ENCODE measurements at places on chromosomes 6 and 20.

- DNase-seq = no peak
These were observed 31.6 kb downstream of the SPDEF start for GRCh38 chr6:34524499-34524898.

GRCh38 chr20:32429343-32429742 lies 71.2 kb downstream of the ASXL1 start:
- DNase-seq = no peak

- no peak for DNase-seq
These were observed 73.4 kb upstream of the RNF24 start for GRCh38 chr20:4088766-4089165.

DNA sequence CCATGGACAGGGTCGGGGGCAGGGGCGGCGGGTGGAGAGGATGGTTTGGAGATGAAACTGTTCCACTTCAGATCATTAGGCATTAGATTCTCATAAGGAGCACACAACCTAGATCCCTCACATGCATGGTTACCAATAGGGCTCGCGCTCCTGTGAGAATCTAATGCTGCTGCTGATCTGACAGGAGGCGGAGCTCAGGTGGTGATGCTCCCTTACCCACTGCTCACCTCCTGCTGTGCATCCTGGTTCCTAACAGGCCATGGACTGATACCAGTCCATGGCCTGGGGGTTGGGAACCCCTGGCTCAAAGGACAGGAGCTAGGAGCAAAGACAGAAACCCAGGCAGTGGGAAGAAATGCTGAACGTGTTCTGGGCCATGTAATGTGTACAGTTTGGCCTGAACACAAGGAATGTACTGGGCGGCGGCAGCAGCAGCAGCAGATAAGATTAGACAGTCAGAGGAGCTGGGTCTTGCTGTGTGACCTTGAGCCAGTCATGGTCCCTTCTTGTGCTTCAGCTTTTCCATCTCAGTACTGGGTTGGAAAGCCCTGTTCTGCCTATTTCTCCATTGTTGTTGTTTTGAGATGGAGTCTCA lies 4.7 kb upstream of the SPAG4 start:
- no peak for DNase-seq

- DNase-seq = no peak
These were observed 14.8 kb upstream of the VAPB start for GRCh38 chr20:58374027-58374850.

DNA sequence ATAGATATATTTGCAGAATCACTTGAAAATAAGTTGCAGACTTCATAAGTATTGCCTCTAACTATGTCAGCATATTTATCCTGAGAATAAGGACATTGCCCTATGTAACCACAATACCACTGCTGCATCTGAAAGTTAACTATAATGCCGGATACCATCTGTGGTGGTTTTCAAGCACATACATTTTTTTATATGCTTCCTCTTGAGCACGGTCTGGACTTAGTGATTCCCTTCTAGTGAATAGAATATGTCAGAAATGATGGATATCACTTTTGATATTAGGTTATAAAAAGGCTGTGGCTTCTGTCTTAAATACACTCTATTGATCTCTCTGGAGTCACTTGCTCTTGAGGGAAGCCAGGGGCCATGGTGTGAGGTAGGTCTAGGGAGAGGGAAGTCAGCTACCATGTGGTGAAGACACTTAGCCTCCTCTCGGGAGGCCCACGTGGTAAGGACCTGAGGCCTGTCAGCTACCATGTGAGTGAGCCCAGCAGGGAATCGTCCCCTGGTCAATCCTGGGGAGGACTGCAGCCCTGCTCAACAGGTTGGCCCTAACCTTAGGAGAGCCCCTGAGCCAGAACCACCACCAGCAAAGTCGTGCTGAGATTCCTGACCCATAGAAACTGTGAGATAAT lies 57.5 kb downstream of the CCDC170 start:
- no peak for DNase-seq

DNA sequence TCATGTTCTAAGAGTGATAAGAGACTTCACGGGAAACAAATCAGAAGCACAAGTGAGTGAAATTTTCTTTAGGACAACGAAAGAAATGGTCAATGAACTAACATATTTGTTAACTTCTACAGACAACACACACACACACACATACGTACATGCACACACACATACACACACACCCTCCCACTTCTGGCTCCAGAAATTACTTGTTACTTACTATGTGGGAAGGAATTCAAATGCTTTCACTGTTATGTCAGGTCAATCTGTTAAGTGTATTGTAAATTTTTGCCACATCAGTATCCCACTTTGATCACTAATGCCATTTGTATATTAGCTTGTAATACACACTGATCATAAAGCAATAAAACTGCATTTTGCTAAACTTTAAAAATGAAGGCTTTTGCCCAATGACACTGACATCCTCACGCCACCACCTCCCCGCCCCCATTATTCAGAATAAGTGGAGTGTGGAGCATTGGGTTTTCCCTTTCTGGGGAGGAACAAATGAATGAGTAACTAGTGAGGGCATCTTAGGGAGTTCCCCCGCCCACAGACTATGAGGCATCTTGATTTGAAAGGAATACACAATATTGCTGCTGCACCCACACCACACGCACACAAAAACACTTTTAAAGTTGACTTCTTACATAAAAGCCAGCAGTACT lies 76.2 kb downstream of the ATXN1 start:
- peak; percentile 77 for DNase-seq

DNA sequence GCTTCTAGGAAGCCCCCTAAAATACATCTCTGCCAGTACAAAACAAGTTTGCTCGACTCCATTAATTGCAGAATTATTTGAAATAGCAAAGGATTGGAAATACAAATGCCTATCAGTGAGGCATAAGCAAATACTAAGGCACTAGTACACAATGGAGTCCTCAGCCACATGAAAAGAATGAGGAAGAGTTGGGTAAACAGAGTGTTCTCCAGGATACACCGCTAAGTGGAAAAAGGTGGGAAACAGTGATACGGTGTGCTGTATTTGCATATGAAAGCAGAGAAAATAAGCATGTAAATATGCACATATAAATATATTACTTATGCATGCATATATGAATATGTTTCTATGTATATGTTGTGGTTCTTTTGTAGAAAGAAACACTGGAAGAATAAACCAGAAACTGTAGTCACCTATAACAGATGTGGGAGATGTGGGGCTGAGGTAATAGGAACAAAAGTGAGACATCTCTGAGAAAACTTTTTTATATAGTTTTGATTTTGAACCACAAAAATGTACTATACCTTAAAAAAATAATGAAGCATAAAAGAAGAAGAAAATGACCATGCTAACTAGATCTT lies 143.4 kb upstream of the MYLIP start:
- no peak for DNase-seq

DNA sequence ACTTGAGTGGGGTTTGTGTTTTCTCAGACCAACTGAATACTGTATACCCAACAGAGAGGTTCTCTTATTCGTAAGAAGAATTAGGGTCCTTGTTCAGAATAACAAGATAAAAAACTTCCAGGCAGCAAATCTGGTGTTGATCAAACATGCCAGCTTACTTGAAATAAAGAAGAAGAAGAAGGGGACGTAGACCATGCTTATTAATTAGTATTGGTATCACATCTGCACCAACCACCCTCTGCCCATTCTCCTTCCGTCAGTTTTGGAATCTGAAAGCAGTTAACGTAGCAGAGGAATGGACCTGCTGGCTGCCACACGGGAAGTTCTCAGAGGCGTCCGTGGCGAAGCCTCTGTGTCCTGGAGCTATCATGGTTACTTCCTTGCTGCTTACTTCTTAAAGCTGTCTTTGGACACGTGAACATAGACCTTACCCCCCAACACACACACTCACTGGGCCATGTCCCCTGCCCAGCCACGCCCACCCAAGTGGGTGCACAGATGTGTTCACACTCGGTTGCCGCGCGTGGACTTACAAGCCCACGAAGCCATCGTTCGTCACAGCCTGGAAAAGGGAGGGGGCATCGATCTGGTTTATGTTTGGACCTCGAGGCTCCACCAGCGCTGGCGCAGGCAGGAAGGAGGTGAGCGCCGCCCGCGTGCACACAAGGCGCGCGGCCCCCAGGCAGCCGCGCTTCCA lies 4.1 kb upstream of the DLL1 start:
- no peak for DNase-seq

DNA sequence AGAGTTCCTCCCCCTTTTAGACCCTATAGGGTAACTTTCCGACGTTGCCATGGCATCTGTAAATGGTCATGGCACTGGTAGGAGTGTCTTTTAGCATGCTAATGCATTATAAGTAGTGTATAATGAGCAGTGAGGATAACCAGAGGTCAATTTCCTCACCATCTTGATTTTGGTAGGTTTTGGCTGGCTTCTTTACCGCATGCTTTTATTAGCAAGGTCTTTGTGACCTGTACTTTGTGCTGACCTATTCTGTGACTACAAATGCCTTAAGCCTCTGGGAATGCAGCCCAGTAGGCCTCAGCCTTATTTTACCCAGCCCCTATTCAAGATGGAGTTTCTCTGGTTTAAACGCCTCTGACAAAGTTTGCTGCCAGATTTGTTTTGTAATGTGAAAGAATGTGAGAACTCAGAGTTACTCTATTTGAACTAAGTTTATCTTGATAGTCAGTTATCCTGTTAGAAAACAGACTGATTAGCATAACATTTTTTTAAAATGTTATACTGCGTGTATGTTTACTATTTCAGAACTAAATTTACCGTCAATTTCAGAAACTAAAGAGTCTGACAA lies 111.3 kb upstream of the PRSS16 start:
- DNase-seq = no peak

DNA sequence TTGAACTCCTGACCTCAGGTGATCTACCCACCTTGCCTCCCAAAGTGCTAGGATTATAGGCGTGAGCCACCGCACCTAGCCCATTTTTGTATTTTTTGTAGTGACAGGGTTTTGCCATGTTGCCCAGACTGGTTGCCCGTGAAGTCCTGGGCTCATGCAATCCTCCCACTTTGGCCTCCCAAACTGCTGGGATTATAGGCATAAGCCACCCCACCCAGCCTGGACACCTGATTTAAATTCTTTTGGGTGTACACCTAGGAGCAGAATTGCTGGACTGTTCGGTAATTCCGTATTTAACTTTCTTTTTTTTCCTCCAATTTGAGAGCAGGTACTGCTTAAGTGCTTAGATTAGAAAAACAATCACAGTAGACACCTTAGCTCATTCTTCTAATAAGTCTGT lies 5.6 kb upstream of the NRM start:
- DNase-seq = no peak

- DNase-seq = no peak
These were observed 208.3 kb upstream of the RAB32 start for GRCh38 chr6:146335336-146335735.
